ENCODE measurements at places on chromosomes 1 and 21. TPM values are rescaled to one million over a fixed set of nuclear protein-coding genes. Genes with fewer than 3 reads are reported as not detected.

Gene GRIK3
- 0.40 TPM for total RNA-seq

Gene EDN2
- total RNA-seq: 1.3 TPM

Gene S1PR1
- 106 TPM for total RNA-seq

Gene LRRC8B
- 22.8 TPM for total RNA-seq

Gene E2F2
- total RNA-seq: 1.7 TPM

Gene A3GALT2
- total RNA-seq: 0.28 TPM

Gene TFF1
- total RNA-seq: 0.83 TPM

Gene SMYD3
- 40.1 TPM for total RNA-seq

Gene PCP4
- total RNA-seq: 1.3 TPM

Gene OR2L3
- not detected for total RNA-seq

Gene PCP4L1
- total RNA-seq: 3.6 TPM

Gene TLR5
- total RNA-seq: 14.2 TPM

Gene CFHR5
- not detected for total RNA-seq

Gene POGZ
- 131 TPM for total RNA-seq

Gene SPRR5
- total RNA-seq: not detected

Gene HCRTR1
- not detected for total RNA-seq

Gene DIPK1A
- total RNA-seq: 5.9 TPM

Gene TTC39A
- 46.8 TPM for total RNA-seq

Gene LRRC38
- not detected for total RNA-seq

Gene RGSL1
- not detected for total RNA-seq

Gene CELA3B
- not detected for total RNA-seq

Gene RIPPLY3
- total RNA-seq: 2.1 TPM

Gene LRIF1
- 12.2 TPM for total RNA-seq

Gene GJA9
- total RNA-seq: not detected

Gene GPR61
- not detected for total RNA-seq

Gene FAM177B
- 0.54 TPM for total RNA-seq

Gene TRNP1
- total RNA-seq: 23.1 TPM

Gene GPR37L1
- not detected for total RNA-seq

Gene ABCB10
- 20.5 TPM for total RNA-seq

Gene UTS2
- 0.82 TPM for total RNA-seq

Gene RUNX1
- total RNA-seq: 100 TPM

Gene SNX7
- total RNA-seq: 24.8 TPM

Gene TRIM67
- total RNA-seq: 0.09 TPM

Gene SYNJ1
- total RNA-seq: 17.5 TPM

Gene CASZ1
- total RNA-seq: 69.9 TPM

Gene ACTL8
- total RNA-seq: not detected

Gene SOX13
- total RNA-seq: 52.6 TPM

Gene CLCA2
- 0.17 TPM for total RNA-seq

Gene CTSS
- 293 TPM for total RNA-seq

Gene DDI2
- total RNA-seq: 94.3 TPM

Gene TIE1
- 52.3 TPM for total RNA-seq

Gene DDAH1
- 57.2 TPM for total RNA-seq

Gene RNF186
- total RNA-seq: not detected

Gene GPR52
- 2.6 TPM for total RNA-seq

Gene PRELP
- 18.9 TPM for total RNA-seq

Gene CLEC20A
- not detected for total RNA-seq

Gene KPRP
- total RNA-seq: not detected

Gene PEAR1
- total RNA-seq: 15.3 TPM

Gene FAM110D
- total RNA-seq: 1.1 TPM

Gene RSPO1
- 1.7 TPM for total RNA-seq

Gene REN
- 0.28 TPM for total RNA-seq

Gene HMCN1
- 149 TPM for total RNA-seq

Measured in lung (tissue), 17 donors.